ENCODE measurements at places on chromosomes 12 and 14.

DNA sequence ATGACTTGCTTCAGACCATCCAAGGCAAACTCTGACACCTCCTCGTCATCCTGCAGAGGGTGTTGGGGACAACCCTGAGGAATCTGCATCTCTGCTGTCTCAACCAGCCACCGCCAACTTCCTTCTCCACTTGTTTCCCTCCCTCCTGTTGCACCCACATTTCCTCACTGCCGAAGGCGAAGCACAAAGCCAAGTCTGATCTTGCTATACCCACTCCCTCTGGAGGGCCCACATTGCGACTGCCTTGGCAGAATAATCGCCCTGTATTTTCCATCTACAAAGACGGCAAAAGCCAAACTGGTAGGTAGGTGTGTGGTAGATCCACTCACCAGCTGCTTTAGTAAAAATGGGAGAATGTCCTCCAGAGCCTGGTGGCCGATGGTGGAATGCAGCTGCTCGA is 21.8 kb upstream of the RAB35 start:
- no peak for DNase-seq

- DNase-seq: no peak
Measured at GRCh38 chr14:89563471-89563870, 146.4 kb upstream of the FOXN3 start.

- DNase-seq: no peak
Measured at GRCh38 chr12:102441077-102441596, 39.2 kb downstream of the IGF1 start.

GRCh38 chr12:108722992-108723766 is 8.1 kb downstream of the CORO1C start:
- no peak for DNase-seq

DNA sequence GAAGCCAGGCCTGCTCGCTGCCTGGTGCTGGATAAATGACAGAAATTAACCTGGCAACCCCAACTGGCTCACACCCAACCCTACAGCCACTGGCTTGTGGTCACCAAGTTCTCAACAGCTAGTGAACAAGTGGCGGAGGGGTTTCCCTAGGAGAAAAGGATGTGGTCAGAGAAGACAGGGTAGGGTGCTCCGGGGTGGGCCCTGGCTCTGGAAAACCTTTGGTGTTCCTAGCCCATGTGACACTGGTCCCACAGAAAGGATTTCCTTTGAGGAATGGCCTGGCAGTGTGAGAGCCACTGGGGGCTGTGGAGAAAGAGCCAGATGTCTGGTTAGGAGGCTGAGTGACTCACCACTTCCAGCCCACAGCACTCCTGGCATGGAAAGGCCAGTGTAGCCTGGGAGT is 8.7 kb downstream of the SYNE3 start:
- DNase-seq: peak; percentile 21

DNA sequence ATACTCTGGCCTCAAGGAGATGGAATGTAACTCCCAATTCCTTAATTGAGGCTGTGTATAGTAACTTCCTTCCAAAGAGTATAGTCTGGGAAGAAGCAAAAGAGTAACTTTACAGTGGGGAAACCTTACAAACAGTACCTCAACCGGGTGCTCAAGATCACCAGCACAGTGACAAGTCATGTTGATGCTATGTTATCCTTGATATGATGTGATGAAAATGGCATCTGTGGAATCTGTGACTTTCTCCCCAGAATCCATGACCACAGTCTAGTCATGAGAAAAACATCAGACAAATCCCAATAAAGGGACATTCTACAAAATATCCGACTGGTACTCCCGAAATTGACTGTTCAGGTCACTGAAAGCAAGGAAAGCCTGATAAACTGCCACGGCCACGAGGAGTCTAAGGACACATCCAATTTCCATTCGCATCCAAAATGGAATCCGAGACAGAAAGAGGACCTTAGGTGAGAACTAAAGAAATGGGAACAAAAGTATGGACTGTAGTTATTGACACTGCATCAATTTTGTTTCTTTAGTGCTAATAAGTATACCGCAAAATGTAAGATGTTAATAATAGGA is 97.3 kb upstream of the FRMD6 start:
- DNase-seq: no peak

DNA sequence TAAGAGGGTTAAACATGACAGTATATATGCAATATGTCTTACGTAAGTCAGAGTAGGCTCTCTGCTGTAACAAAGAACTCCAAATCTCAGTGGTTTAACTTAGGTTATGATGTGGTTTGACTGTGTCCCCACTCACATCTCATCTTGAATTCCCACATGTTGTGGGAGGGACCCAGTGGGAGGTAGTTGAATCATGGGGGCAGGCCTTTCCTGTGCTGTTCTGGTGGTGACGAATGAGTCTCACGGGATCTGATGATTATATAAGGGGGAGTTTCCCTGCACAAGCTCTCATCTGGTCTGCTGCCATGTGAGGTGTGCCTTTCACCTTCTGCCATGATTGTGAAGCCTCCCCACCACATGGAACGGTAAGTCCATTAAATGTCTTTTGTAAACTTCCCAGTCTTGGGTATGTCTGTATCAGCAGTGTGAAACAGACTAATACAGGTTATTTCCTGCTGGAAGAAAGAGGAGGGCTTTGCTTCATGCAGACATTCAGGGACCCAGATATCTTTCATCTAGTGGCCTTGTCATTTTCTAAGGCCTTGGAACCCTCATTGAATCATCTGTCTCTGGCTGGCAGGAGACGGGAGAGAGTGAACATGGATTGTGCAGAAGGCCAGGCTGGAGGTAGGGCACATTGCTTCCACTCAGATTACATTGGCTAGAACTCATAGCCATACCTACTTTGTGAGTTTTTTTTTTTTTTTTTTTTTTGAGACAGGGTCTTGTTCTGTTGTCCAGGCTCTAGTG is 96.1 kb downstream of the CRADD start:
- DNase-seq: no peak

DNA sequence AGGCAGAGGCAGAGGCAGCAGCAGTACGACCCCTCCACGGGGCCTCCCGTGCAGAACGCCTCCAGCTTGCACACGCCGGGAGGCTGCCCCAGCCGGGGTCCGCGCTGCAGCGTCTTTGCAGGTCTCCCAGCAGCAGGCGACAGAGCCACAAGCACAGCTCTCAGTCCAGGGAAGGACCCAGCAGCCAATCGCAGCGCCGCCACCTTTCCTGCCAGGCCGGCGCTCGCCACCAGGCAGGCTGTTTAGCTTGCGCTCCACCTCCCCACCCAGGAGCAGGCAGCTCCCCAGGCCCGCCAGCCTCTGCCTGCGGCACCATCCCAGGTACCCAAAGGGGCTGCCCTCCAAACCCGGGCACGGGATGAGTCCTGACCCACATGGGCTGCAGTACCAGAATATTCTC is 25.2 kb downstream of the DDX51 start:
- no peak for DNase-seq

GRCh38 chr14:102316338-102316742 is 3.2 kb upstream of the ZNF839 start:
- DNase-seq: peak; percentile 30

DNA sequence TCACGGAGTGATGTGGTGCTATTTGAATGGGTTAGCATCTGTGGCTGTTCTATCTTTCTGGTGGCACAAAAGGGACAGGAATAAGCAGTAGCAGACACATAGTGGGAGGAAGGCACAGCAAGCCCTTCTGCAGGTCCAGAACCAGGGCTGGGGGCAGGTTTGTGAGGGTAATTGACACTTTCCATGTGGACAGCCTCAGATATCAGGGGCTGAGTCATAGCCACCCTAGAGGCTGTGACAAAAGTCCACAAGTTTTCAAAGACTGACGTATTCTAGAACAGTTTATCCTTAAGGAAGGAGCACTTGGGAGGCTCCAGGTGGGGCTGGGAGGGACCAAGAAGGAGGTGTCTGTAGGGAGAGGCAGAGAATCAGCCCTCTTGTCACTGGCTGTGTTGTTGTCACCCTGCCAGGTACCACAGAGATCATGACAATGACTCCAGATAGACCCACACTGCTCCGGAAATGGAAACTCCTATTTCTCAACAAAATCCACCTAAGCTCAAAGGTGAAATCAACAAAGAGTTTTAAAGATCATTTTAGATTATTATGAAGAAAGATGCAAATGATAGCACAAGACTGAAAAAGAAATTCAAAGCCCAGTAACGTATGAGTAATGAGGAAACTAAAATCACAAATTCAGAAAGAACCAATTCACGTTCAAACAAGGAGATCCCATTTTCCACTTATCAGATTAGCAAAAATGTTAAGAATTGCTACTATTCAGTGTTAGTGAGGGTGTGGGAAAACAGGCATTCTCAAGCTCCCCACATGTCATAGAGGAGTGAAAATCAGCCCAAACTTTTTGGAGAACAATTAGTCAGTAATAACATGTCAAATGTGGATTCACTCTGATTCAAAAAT is 48.3 kb downstream of the NFKBIA start:
- DNase-seq: no peak

- DNase-seq: no peak
Measured at GRCh38 chr12:62328296-62328921, 68.2 kb downstream of the USP15 start.

DNA sequence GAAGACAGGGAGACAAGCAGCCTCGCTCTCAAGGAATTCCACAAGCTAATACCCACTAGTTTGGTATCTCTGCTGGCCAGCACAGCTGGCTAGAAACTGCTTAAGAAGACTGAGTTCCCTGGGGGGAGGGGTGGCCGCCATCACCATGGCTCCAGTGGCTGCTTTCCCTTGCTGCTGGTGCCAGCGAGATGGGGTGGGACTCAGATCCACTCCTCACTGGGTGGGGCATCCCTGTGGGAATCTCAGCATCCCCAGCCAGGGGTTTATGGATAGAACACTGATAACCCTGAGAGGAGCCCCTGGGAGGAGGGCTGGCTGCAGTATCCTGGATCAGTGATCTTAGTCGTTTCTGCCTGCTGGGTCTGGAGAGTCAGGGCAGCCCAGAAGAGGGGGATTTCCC is 170.6 kb upstream of the MDGA2 start:
- no peak for DNase-seq

- DNase-seq: no peak
Measured at GRCh38 chr12:15088105-15088504, 115.3 kb downstream of the PDE6H start.

Data from GDM1 (cell line).